ENCODE measurements at places on chromosomes 4 and X. TPM values are rescaled to one million over a fixed set of nuclear protein-coding genes. Genes with fewer than 3 reads are reported as not detected.

- peaks cover 23% of the 10 kb centered on the region for H3K4me1 ChIP-seq
- H3K27me3 ChIP-seq = no peaks in the 10 kb centered on the region
- H3K36me3 ChIP-seq = no peaks in the 10 kb centered on the region
- no peak overlapping the region for H3K4me3 ChIP-seq
These were observed 139.4 kb downstream of the PJA1 start for GRCh38 chrX:69025802-69026301.

The GPC3 gene
- total RNA-seq = 1.2 TPM

DNA sequence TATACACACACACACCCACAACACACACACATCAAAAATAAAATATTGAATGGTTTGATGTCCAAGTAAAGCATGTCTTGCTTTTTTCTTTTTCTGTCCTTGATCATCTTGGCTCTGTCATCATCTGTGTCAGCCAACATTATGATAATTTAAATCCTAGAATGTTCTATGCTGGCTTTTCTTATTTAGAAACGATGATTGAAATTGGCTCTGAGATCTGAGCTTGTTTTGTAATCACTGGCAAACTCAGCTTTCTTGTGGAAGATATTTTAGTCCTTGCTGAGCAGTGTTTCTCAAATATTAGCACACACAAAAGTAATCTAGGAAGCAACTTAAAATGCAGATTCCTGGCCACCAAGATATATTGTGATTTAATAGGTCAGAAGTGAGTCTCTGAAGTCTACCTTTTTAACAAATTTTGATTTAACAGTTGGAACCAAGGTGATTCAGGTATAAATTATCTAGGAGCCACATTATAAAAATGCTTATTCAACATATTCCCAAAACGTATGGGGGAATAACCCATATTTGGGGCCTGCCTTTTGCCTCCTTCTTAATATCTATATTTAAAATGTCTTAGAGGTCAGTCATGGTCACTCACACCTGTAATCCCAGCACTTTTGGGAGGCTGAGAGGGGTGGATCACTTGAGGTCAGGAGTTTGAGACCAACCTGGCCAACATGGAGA is 24.0 kb upstream of the DSPP start:
- no peaks in the 10 kb centered on the region for H3K4me1 ChIP-seq
- no peaks in the 10 kb centered on the region for H3K36me3 ChIP-seq
- H3K4me3 ChIP-seq = no peak overlapping the region
- H3K27me3 ChIP-seq = no peaks in the 10 kb centered on the region
- no peak for DNase-seq

The CFAP299 gene
- 0.84 TPM for total RNA-seq

- no peaks in the 10 kb centered on the region for H3K27me3 ChIP-seq
- H3K4me1 ChIP-seq = peaks cover 2% of the 10 kb centered on the region
- H3K4me3 ChIP-seq = no peak overlapping the region
- H3K27ac ChIP-seq = no peak overlapping the region
- no peak for DNase-seq
These were observed 12.9 kb upstream of the C4orf54 start for GRCh38 chr4:99670409-99671073.

- peaks cover 15% of the 10 kb centered on the region for H3K4me1 ChIP-seq
- H3K27ac ChIP-seq = no peak overlapping the region
- H3K27me3 ChIP-seq = peaks cover 10% of the 10 kb centered on the region
- no peak overlapping the region for H3K4me3 ChIP-seq
These were observed 2.7 kb upstream of the MAP3K15 start for GRCh38 chrX:19517965-19518364.

The GBA3 gene
- not detected for total RNA-seq

DNA sequence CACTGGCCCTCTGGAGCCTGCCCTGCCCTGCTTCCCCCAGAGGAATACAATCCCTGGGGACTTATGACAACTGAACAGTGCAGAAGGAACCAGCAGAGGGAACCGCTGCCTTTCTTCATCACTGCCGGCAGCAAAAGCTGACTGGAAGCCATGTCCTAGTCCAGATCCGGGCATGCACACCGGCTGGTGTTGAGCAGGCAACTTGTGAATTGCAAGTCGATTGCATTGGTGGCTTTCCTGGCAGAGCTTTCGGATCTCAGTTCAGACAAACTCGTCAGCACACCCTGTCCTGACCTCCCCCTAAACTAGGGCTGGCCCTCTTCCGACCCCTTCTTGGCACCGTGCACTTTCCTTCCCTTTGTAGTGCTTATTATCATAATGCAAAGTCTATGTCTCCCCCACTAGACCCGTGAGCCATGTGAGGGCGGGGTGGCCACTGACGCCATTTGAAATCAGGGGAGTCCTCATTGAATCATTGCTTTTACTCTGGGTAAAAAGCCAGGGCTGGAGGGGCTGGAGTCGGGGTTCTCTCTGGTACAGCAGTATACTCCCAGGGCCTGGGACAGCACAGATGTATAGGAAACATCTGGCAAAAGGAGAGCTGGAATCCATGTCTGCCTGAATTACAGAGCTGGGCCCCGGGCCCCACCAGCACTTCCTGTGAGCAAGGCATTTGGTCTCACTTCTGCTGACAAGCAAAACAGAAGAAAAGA is 1.8 kb downstream of the ARHGAP4 start:
- no peak for DNase-seq
- H3K27me3 ChIP-seq = no peaks in the 10 kb centered on the region
- peak overlapping the region; percentile 59 for H3K27ac ChIP-seq

The GPR119 gene
- total RNA-seq = not detected

DNA sequence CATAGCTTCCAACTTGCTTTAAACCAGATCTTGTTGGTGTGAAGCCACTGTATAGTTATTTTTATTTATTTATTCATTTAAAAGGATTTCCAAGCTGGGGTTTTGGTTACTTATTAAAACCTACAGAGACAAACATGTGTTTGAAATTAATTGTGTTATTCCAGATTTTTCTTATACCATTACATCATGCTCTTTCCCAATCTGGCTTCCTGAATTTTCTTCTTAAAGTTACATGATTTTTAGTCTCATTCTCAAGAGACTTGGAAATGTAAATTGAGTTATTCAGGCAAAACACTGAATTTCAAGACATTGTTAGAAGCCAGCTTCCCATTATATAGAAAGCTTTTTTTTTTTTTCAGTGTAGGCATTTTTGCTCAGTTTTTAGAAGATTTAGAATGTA is 381.9 kb downstream of the IL1RAPL1 start:
- no peaks in the 10 kb centered on the region for H3K27me3 ChIP-seq
- no peak overlapping the region for H3K27ac ChIP-seq
- H3K36me3 ChIP-seq = no peaks in the 10 kb centered on the region
- H3K4me1 ChIP-seq = no peaks in the 10 kb centered on the region
- DNase-seq = no peak
